EH (cell line): ENCODE measurements at places on chromosomes 16 and 17.

GRCh38 chr17:15648386-15648785 is 28.9 kb upstream of the FBXW10B start:
- peak; percentile 10 for DNase-seq

- peak; percentile 59 for DNase-seq
Measured at GRCh38 chr16:47970291-47970931, 185.4 kb downstream of the ABCC12 start.

GRCh38 chr17:82734987-82735866 is at the start of gene FN3K:
Gene FN3K, plus strand, starts transcription at chr17:82735615. Its CDS starts 22 bp downstream, at chr17:82735637.
- DNase-seq, result peak; percentile 56

DNA sequence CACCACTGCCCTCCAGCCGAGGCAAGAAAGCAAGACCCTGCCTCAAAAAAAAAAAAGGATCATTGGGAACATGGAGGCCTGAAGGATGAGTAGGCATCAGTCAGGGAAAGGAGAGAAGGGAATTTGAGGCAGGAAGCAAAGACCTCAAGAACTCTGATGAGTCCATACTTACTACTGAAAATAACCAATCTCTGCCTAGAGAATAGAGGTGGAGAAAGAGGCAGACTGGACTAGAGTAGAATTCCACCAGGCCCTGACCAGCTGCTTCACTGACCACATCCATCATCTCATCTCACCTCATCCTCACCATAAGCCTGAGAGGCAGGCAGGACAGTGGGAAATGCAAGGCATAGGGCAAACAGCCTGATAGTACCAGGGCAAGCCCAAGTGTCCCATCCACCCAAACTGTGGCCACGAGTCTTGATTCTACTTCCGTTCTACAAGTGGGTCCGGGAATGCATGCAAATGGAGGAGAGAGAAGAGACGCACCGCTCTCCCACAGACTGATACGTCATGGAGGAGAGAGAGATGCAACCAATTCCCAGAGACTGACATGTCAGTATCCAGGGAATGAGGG is 17.1 kb downstream of the ANKRD11 start:
- DNase-seq, result peak; percentile 30

DNA sequence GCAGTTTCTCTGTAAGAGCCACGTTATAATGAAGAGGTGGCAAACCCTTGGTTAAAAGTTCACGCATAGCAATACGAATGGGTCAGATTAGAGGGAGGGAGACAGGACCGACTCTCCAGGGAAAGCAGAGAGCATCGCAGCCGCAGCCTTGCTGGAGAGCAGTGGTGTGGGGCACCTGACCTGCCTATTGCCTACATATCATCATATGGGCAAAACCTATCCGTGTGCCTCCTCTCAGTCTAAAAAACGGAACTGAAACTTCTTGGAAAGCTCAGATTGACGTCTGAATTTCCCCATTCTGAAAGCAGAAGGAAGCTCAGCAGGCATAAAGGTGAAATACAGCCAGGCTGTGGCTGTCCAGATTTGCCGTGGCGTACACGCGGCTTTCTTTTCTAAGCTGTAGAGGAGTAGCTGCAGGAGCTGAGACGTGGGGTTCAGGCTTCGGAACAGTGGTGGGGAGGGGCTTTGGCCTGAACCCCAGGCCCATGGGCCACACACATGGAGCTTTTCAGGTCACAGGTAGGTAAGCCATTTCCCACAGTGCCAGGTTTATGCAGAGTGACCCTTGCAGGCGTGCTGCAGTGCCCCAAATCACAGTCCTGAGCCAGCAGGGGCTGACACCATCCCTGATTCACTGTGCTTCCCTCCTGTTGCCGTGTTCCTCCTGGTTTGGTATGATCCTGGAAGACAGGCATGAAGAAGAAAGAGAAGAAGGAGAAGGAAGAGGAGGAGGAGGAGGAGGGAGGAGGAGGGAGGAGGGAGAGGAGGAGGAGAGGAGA is 41.6 kb upstream of the TNRC6C start:
- DNase-seq, result no peak

DNA sequence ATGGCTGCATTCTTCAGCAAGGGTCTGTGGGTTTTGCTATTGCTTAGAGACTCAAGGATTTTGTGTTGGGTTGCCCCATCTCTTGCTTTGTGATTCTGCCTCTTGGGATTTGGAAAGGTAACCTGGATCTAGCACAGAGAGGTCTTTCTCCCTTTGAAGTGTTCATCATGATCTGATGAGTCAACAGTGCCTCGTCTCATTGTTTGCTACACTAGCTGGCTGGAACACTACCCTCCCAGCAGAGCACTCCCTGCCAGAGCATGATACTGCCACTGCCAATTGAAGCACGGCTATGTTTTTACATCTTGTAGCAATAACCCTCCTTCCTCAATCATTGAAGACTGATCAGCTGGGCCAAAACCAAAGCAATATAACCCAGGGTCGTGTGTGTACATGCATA is 361.0 kb downstream of the CDH13 start:
- no peak for DNase-seq

GRCh38 chr17:41777157-41777573 is 9.3 kb downstream of the JUP start:
- no peak for DNase-seq

- no peak for DNase-seq
Measured at GRCh38 chr17:77495575-77495974, 354.8 kb downstream of the SEC14L1 start.

- DNase-seq, result peak; percentile 97
Measured at GRCh38 chr16:70437017-70437581, 1.8 kb downstream of the ST3GAL2 start.

- no peak for DNase-seq
Measured at GRCh38 chr16:30458561-30459394, 13.1 kb upstream of the SEPHS2 start.

- no peak for DNase-seq
Measured at GRCh38 chr17:40561294-40561870, 3.9 kb downstream of the CCR7 start.

DNA sequence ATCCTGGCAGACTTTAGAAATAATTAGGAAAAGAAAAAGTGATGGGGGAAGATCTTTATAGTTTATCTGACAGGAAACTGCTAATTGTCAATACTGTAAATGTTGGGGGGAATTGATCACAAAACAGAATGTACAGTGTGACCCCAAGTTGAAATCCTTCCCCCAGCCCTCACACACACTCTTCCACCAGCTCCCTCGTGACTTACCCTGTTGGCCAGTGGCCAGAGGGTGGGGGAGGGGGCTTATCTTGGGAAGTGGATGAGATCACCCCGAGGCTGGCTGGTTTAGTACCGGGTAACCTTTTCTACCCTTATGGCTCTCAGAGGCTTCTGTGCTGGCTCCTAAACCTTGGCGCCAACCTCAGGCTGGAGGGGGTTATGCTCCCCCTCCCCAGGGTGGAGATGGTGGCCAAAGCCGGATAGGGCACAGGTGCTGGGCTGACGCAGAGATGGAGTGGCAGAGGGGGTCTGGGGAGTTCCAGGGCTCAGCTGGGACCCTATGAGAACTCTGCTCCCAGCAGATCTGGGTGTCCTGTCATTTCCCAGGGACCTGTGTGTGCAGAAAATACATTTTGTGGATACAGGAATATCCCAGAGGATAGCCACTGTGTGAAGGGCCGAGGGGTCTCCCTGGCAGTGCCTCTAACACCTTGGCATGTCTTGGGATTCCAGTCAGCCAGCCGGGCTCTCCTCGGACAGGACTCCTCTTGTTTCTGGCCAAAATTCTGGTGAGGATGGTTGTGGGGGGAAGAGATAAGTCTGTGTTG is 18.6 kb downstream of the CDH16 start:
- peak; percentile 78 for DNase-seq

DNA sequence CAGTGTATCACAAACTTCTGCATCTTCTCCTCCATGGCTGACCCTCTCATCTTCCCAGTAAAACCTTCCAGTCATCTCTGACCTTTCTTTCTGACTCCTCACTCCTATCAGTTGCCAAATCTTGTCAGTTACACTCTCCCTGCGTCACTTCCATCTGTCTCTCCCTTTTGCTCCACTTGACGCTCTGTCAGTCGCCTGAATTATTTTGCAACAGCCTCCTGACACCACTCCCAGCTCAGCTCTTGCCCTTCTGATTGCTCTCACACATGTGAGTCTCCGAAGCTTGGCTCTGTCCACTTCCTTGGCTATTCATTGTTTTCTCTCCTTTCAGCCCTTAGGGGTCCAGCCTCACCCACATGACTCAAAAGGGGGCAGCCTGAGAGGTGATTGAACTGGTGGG is 27.7 kb downstream of the DHRS7C start:
- DNase-seq, result no peak

DNA sequence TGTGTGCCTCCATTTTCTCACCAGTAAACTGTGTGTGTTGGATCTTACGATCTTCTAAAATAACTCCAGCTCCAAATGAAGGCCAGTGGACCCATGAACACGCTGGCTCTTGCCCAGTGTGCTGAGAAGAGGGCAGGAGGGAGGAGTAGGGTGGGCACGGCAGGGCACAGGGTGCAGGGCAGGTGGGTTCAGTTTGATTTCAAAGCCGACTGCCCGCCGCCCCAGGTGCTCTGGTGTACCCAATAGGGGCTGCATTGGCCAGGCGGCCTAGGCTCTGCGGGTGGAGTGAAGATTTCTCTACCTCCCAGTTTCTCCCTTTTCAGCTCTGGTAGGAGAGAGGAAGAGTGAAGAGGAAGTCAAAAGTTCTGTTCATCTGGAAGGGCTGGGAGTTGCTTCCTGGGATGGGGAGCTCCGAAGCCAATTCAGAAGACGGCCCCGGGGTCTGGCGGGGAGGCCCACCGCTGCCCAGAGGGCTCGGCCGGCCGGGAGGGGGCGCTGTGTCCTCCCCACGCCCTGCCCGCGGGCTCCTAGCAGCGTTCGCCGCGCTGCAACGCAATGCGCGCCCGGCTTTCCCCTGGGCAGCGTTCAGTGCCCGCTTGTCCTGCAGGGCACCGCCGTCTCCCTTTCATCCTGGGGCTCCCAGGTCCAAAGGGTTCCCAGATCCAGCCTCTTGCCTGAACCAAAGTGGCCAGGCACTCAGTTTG is 1.1 kb upstream of the CRHR1 start:
- DNase-seq, result no peak

DNA sequence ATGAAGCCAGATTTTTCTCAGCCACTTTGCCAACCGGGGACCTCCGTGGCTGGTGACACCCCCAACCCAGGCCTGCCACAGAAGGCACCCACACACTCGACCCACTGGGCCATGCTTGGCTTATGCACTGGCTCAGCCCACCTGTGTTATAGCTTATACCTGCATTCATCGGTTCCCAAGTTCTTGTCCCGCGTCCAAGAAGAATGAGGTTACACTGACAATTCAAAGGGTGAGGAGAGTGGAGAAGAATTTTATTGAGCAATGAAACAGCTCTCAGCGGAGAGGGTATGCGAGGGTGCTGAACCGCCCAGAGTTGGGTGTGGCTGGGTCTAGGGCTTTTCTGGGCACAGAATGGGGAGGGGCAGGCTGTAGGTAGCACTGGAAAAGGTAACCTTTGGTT is 22.2 kb upstream of the CDH15 start:
- no peak for DNase-seq

DNA sequence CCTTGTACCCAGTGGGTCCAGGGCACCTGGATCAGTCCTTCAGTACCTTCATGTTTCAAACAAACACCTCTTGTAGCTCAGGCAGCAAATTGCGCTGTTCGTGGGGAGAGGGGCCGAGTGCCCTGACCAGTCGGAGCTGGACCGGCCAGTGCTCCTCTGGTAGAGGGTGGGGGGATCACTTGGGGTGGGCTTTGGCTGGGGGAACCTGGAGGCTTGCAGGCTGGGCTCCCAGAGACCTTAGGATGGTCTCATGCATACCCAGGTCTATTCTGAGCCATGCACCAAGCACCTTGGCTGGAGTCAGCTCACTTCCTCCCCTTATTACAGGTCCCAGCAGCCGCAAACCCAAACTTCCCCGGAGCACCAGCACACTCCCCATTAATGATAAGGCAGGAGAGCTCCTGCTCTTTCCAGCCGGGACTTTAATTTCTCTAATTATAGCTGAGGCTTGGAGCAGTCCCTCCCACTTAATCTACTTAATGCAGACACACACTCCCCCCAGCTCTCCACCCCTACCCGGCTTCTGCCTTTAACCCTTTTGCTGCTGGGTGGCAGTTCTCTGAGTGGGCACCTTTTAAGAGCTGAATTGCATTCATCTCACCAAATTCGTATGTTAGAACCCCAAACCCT is 26.3 kb upstream of the MGAT5B start:
- DNase-seq, result no peak

GRCh38 chr17:79504181-79504605 is 106.7 kb downstream of the RBFOX3 start:
- no peak for DNase-seq

DNA sequence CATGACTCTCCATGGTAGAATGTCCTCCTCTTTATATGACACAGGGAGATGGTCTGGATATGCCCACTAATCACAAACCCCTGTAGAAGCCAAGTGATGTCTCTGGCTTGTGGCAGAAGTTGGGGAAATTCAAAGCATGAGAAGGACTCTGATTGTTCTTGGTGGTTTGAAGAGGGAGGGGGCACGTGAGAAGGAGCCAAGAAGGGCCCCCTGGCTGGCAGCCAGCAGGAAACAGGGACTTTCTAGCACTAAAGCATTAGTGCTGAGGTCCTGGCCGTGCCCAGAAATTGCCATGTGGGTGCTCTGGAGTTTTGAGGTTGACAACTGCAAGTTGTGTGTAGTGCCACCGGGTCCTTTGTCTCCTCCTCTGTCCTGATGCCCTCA is 199.9 kb downstream of the LGALS9B start:
- no peak for DNase-seq

DNA sequence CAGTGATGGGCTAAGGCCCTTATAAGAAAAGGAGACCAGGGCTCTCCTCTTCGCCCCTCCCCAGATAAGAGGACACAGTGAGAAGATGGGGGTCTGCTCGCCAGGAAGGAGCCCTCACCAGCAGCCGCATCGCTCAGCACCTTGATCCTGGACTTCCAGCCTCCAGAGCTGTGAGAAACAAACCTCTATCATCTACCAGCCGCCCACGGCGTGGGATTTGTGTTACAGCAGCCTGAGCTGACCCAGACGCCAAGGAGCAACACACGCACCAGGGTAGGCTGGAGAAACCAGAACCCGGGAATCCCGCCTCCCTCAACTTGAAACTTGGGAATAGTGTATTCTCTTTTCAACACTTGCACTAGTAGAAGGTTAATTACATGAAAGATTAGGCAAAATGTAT is 4.2 kb upstream of the ZG16B start:
- no peak for DNase-seq

GRCh38 chr17:69213059-69213813 is 15.4 kb downstream of the ABCA10 start:
- peak; percentile 10 for DNase-seq

- DNase-seq, result no peak
Measured at GRCh38 chr16:1607971-1608370, 3.9 kb downstream of the IFT140 start.

GRCh38 chr17:44916781-44917241 is 1.5 kb upstream of the GFAP start:
- DNase-seq, result peak; percentile 50
